ENCODE measurements at places on chromosomes 7 and 10.

DNA sequence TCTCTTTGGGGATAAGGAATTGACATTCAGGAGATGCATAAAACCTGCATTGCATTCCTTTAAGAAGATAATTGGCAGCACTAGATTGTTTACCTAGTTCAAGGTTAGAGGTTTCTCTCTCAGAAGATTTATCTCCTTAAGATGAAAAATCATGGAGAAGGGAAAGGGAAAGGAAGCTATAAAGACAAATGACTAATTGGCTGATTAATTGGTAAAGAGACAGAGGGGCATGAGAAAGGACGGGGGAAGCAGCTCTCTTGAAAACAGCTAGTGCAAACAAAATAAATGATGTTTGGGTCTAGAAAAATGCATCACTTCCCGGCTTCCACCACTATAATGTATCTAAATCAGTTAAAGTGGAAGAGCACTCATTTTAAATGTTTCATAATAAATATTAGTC lies 941.2 kb downstream of the XPNPEP1 start:
- no peak for DNase-seq

- DNase-seq = no peak
These were observed 594.9 kb downstream of the INHBA start for GRCh38 chr7:41107938-41108448.

GRCh38 chr7:2420216-2420933 lies 17.0 kb downstream of the CHST12 start:
- no peak for DNase-seq

DNA sequence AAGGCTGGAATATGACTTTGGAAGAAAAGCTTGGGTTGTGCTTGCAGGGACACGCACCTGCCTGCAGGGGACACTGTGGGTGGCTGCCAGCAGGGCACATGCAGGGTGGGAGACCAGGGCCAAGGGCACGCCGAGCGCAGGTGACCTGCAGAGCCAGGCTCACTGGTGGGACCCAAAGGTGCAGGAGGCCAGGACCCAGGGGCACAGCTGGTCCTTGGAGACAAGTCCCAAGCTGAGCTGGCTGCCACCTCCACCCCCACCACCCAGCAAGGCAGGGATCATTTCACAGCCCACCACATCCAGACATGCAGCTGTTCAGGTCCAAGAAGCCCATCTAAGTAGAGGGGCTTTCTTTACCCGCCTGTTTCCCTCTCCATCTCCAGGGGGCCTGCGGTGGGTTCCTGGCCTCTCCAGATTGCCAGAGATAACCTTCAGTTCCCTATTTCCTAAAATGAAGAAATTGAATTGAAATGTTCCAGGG lies 13.8 kb upstream of the CLIP2 start:
- no peak for DNase-seq

DNA sequence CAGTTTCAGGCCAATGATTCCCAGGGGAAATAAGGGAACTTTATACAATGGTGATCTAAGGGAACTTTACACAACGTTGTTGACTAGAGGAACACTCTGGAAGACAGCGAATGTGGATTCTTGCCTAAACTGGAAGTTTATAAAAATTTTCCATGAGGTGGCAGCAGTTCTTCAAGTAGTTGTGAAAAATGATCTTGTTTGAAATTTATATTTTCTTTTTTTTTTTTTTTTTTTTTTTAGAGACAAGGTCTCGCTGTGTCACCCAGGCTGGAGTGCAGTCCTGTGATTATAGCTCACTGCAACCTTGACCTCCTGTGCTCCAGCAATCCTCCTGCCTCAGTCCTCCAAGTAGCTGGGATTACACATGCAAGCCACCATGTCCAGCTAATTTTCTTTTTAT lies 32.1 kb upstream of the GTF2I start:
- DNase-seq = no peak

DNA sequence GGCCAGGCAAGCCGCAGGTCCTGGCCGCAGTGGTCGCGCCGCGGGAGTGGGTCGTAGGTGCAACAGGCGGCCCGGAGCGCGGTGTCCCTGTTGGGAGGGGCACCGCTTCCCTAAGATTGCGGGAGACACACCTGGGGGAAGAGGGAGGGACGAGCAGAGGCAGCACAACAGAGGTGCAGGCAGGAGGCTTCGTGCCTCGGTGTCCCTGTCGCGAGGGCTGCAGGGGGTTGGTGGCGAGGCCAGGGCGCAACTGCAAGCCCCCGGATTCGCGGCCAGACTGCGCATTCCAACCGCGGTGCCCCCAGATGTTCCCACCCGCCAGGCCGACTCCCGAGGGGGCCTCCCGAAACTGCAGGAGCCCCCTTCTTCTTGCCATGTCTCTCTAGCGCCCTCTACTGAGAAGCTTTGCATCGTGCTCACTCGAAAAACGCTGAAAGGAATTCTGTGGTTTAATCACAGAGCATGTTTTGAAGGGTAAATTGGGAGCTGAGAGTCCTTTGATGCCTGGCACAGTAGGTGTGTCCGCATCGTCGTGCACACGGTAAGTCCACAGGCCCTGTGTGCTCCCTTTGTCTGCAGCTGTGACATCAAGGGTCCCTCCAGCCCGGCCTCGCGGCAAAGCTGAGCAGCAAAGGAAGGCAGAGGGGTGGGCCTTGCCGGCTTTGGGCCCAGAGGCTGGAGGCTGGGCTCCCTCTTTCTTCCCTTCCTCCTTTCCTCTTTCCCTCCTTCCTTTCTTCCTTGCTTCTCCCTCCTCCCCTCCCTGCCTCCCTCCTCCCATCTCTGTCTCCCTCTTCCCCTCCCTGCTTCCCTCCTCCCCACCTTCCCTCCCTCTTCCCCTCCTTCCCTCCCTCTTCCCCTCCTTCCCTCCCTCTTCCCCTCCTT lies 6.2 kb upstream of the MBL2 start:
- DNase-seq = no peak

- no peak for DNase-seq
These were observed 1046.2 kb downstream of the XPNPEP1 start for GRCh38 chr10:108877095-108877561.

DNA sequence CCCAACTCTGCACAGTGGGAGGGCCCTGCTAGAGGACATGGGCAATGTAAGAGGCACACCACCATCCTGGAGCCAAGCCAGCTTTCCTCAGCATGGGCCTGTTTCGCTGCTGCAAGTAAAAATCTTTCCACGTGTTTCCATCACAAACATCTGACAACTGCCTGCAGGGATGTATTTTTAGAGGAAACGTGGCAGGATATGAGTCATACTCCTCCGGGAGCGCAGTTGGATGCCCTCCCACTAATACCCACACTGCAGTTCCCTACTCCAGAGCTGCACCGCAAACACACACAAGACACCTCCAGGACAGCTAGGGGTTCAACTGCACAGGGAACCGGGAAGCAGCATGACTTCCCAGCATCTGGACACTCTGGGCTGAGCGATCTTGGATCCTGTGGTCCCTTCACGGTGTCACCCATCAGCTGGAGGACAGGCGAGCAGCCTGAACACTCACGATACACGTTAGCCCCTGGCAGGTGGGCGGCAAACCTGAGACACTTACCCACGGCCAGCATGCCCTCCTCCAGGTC lies 26.1 kb downstream of the PLAC9 start:
- DNase-seq = no peak

DNA sequence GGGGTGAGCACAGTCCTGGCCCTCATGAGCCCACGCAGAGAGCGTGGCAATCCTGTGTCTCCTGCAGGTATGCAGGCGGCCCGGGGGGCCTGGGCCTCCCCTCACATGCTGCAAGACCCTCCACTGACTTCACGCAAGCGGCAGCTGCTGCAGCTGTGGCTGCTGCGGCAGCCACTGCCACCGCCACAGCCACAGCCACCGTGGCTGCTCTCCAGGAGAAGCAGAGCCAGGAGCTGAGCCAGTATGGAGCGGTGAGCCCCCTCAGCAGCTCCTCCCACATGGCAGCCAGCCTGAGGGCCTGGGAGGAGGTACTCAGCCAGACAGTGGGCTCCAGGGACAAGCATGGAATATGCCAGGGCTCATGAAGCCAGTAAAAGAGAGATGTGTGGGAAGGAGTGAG lies 8.7 kb downstream of the ZMIZ2 start:
- no peak for DNase-seq

GRCh38 chr7:28130277-28130676 lies 50.3 kb downstream of the JAZF1 start:
- DNase-seq = no peak

DNA sequence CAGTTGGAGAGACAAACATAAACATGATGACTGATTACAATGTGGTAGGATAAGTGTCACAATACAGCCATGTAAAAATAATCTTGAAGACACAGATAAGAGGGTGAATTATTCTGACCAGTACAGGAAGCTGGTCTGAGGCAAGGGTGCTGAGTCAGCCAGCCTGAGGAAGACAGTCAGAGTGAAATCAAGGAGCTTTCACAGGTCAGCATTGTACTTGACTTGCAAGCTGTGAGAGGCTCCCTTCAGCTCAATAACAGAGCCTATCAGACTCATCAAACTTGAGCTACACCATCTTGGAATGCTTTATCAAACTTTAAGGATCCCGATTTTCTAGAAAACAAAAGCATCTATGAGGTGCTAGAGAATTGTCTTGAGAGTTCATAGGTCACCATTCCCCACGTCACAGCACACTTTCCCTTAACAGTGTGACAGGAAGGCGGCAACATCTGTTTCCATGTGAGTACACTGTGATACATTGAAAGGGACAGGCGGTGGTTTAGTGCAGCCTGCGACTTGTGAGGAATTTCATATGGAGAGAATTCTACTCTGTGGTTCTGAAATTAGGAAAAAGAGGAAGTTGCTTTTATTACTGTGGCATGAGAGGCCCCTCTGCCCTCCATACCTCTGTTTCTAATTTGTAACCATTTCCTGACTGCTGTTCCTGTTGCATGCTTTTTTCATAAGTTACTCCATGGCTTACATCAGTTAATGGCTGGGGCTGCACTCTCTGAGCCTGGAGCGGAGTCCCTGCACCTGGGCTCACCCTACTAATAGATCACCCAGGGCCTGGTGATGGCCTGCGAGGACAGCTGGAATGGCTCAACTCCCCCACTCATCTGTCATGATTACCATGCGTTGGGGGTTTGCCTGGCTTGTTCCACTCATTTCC lies 417.1 kb downstream of the SUGCT start:
- DNase-seq = no peak

DNA sequence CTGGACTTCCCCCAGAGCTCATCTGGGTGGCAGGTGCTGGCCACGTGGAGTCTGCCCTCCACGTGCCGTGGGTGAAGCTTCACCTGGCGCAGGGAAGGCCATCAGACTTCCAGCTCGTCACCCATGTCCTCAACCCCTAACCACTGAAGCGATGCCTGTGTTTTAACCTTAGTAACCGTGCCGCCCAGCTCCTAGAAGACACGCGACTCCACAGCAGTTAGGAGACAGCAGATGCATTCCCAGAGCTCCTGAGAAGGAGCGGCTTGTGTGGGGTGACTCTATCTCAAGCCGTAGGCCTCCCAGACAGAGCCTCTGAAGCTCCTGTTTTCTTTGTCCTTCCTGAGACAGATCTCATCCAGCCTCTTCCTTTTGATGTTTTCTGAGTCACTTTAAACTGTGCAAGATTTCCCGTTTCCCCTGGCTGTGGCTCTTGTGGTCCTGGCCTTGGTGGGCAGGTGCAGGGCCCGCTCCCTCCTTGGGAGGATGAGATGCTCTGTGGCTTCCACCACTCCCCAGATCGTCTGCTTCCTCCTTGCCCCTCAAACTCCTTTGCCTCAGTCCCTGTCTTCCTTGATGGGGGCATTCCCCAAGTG lies 41.4 kb upstream of the AP5Z1 start:
- no peak for DNase-seq

GRCh38 chr7:69204943-69205342 lies 393.3 kb upstream of the AUTS2 start:
- no peak for DNase-seq

- no peak for DNase-seq
These were observed 80.5 kb downstream of the ABCA13 start for GRCh38 chr7:48251766-48252165.

DNA sequence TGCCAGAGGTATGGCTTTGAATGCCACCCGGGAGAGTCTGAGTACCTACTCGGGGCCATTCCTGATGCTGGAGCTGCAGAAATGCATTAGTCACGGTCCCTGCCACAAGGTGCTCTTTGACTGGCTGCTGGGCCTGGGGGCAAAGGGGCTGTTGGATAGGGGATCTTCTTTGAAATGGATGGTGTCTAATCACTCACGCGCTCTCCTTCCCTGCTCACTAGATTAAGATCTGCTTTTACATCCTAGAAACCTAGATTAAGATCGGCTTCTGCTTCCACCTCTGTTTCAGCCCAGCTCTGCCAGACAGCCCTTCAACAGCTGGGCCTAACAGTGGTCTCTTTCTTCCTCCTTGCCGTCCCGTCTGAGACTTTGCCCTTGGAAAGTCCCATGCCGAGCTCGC lies 57.2 kb downstream of the PAX2 start:
- no peak for DNase-seq

DNA sequence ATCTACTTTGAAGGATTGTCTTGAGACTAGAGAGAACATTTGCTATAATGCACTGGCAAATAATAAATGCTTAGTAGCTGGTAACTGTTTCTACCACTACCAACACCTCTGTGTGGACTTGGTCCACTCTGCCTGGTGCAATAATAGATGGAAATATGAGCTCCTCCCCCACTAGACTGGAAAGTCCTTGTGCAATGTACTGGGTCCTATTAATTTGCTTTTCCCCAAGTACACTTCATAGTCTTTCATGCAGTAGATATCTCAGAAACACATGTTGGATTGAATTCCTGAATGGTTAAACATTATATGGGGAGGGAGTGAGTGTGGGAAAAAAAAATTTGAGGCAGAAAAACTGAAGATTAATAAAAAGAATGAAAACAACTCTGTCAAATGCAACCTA lies 119.3 kb downstream of the C10orf90 start:
- no peak for DNase-seq

- DNase-seq = no peak
These were observed 43.8 kb upstream of the PRKG1 start for GRCh38 chr10:51030480-51030879.

GRCh38 chr10:75079436-75080083 lies 31.9 kb upstream of the SAMD8 start:
- DNase-seq = peak; percentile 0

DNA sequence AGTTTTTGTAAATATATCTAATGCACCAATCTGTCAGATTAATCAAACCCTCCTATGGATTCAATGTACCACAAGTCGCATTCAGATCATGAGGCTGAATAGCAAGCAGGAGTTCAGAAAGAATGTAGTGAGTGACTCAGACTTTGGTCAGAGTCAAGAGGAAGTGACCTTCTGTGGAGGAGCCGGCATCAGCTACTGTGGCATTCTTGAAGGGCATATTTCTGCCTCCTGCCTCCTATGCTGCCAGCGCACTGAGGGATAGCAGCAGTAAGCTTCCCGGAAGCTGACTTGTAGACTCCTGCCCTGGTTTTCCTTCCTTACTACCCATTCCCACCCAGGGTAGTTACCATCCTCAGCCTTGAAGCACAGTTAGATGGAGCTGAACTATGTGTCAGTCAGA lies 867.5 kb downstream of the NRG3 start:
- no peak for DNase-seq

DNA sequence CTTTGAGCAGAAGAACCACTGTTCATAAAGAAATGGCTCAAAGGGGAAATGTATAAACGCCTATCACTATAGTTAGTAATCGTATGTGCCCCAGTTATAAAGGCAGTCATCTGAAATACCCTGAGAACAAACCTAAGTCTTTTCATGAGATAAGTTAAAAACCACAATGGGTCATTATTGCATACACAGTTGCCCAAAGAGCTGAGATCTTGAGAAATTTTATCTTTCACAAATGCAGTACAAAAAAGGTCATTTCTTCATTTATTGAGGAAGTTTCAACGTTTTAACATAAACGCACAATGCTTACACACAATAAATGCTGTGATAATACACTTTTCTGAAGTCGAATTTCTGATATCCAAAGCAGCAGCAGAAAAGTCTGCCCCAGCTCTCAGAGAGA lies 114.4 kb downstream of the MICU1 start:
- DNase-seq = no peak

GRCh38 chr7:137933270-137934017 lies 68.4 kb downstream of the CREB3L2 start:
- no peak for DNase-seq

Data from NCI-H748 treated with DMSO at 0.1 percent for 48 hours (cell line).